ENCODE measurements at places on chromosomes 7 and 10.

GRCh38 chr10:24483701-24484100 is 240.0 kb downstream of the ARHGAP21 start:
- peak; percentile 56 for DNase-seq

DNA sequence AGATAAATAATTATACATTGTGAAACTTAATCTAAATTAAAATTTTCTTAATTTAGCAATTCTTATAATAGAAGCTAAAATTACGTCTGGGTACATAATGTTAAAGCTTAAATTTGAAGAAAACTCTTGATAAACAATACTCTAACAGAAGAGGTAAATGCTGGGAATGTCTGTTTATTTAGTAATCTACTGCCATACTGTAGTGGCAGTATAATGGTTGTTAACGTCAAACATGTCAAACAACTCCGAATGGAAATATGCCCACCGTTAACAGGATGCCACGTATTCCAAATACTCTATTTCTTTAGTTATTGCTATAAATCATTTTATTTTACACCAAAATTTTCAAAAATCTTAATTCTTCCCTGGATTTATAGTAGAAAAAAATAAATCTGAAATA is 40.0 kb upstream of the PTPN12 start:
- no peak for DNase-seq

DNA sequence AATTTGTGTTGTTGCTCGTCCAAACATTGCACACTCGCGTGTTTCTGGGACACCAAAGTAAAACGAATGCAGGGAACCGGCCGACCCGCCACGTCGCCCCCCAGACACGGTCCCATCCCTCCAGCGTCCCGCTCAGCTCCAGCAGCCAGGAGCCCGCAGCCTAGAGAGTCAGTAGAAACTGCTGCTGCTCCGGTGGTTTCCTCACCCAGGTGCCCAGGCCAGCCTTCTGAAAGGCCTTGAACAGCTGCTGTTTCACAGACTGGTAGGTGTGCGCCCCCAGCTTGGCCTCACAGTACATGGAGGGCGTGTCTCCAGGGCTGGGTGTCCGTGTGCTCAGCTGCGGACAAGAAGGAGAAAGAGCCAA is 126.8 kb downstream of the WDR37 start:
- DNase-seq: no peak

GRCh38 chr7:69864822-69865221 is 266.5 kb downstream of the AUTS2 start:
- DNase-seq: no peak

DNA sequence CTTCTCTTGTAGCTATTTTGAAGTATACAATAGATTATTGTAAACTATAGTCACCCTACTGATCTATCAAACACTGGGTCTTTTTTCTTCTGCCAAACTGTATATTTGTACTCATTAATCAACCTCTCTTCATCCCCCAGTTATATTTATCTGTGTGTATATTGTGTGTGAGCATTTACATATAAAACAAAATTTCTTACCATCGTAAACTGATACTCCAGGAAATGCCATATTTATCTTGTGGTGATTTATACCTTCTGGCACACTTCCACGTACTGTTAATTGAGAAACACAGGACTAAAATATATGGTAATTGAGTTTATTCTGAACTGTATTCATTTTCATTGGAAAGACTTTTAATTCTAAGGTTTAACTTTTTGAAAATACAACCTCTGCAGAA is 18.9 kb downstream of the ANLN start:
- no peak for DNase-seq

- DNase-seq: no peak
These were observed 21.3 kb upstream of the ANKRD2 start for GRCh38 chr10:97551271-97551670.

- peak; percentile 50 for DNase-seq
These were observed 128.9 kb downstream of the DGKI start for GRCh38 chr7:137717811-137718271.

GRCh38 chr10:102624751-102625645 is 19.3 kb upstream of the TRIM8 start:
- DNase-seq: no peak

- DNase-seq: no peak
These were observed 91.1 kb downstream of the CXCL12 start for GRCh38 chr10:44293842-44294241.

- no peak for DNase-seq
These were observed 226.4 kb downstream of the BAMBI start for GRCh38 chr10:28903736-28904135.

DNA sequence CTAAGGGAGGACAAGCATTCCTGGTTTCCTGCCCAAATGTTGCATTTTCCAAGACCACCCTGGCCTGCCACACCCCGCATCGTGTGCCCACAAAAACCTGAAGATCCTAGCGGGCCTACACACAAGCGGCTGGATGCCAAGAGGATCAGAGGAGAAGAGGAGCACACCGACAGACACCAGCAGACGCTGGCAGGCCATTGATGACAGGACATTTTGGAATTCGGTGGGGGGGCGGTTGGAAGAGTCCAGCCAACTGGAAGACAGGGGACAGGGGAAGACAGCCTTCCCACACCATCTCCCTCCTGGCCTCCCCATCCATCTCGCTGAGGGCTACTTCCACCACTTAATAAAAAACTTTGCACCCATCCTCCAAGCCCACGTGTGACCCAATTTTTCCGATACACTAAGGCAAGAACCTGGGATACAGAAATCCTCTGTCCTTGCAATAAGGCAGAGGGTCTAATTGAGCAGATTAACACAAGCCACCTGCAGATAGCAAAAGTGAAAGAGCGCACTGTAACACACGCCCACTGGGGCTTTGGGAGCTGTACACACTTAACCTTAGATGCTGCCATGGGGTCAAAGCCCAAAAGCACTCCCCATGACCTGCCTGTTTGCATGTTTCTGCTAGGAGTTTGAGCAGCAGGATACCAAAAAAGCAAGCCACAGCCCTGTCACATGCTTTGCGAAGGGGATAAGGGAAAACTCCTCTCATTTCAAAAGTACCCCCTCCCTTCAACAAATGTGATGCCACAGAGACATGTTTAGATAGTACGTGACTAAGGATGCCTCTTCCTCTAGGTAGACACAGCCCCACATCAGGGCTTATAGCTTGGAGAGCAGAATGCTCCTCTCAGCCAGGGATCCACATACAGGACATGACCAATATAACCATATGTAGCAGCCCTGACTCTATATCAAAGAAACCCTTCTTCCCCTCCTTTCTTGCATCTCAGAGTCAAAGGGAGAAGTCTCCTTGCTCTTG is 13.4 kb upstream of the SMNDC1 start:
- no peak for DNase-seq

GRCh38 chr7:92641921-92642511 is 51.8 kb upstream of the FAM133B start:
- DNase-seq: no peak

DNA sequence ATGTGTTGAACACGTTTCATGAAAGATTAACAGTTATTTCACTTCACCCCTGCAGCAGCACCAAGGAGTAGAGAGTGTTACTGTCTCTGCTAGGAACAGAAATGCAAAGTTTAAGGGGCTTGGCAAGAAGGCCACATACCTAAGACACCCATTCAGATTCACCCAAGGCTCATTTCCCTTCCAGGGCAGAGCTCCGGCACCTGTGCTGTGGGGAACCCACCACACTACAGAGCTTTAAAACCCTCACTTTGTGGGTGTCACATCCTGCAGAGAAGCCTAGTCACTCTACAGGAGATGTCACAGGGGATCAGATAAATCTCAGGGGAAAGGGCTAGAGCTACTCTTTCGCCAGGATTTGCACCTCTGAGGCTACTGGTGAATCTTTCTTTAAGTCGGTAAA is 176.1 kb upstream of the KLF6 start:
- no peak for DNase-seq

GRCh38 chr7:23467806-23468525 is 2.3 kb downstream of the IGF2BP3 start:
- DNase-seq: peak; percentile 60

DNA sequence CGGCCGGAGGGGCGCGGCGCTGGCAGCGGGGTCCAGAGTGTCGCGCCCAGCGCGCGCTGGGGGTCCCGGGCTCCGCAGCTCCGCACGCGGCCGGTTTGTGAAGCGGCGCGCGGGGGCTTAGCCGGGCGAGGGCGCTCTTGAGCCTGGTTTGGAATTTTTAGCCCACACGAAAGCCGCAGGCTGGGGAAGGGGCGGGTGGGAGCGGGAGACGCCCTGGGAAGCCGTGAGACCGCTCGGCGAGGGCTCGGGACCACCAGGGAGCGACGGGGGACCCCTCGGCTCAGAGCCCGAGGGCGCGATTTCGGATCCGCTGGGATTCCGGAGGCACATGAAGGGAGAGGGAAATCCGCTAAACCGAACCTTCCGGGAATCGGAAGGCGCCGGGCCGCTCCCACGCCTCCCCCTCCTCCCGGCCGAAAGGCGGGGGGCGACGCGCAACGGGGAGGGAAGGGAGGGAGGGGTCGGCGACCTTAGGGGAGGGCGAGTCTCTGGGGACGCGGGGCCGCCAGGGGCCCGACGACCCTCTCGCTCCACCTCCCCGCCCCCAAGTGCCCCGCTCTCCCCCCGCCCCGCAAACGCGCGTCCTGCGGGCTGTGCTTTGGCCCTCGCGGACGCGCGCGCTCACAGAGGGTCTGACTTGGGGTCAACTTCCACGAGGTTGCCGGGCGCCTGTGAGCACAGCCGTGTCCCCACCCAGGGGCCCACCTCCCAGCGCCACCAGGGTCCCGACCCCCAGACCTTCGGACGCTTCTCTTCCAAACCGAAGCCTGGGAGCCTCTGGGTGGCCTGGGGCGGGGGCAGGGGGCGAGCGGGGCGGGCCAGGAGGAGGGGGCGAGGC is 5.1 kb upstream of the ELFN1 start:
- peak; percentile 74 for DNase-seq

DNA sequence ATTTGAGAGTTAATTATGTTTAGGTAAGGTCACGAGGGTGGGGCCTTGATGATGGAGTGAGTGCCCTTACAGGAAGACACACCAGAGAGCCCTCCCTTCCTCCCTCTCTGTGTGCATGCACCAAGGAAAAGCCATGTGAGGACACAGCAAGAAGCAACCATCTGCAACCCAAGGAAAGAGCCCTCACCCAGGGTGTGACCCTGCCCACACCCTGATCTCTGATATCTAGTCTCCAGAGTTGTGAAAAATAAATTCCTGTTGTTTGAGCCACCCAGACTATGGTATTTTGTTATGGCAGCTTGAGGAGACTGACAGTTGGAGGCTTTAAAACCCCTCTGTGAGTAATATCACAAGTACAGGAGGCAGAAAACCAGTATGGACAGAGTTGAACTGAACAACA is 15.0 kb upstream of the MCM10 start:
- DNase-seq: no peak

- no peak for DNase-seq
These were observed 14.8 kb downstream of the COL13A1 start for GRCh38 chr10:69816521-69816920.

DNA sequence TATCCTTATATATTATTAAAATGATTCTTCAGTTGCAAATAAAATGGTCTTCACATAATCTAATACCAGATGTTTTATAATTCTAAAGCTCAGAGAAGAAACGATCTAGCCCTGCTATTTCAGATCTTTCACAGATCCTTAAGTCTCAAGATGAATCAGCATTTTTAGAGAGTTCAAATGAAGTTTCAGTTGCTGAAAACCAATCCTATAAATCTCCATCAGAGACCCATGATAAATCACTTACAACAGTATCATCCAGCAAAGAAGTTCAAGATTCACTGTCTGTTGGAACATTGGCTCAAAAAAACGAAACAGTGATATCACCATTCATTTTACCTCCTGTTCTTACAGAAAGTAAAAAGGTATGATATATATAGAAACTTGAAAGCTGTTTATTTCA is 137.0 kb downstream of the CCDC7 start:
- no peak for DNase-seq

- peak; percentile 93 for DNase-seq
These were observed 23.4 kb downstream of the ATOH7 start for GRCh38 chr10:68208424-68209042.

DNA sequence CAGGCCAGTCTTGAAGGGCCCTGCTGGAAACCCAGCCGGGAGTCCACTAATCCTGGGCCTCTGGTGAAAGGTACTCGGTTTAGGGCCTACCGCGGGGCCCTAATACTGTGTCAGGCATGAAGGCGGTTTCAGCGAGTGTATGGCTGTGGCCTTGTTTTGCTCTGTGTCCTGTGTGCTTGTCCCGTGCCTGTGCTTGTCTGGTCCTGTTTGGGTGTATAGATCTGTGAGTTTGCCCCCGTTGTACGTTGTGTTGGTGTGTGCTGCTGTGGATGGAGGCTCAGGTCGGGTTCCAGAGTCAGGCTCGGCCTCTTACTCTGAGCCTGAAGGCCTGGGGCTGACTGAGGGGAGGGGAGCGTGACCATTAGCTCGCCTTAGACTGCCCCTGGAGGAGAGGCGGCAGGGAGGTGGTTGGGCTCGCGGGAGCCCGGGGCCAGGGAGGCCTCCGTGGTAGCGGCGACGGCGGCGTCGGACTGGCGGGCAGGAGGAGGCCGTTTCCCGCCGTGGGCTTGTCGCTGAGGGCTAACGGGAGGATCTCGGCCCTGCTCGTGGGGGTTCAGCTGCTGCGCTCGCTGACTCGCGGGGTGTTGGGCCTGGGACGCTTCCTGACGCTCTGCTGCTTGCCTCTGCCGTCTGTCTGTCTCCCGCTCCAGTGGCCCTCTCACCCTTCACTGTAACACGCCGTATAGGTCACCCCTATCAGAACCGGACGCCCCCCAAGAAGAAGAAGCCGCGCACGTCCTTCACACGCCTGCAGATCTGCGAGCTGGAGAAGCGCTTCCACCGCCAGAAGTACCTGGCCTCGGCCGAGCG is 2.6 kb downstream of the TLX1 start:
- DNase-seq: peak; percentile 47

DNA sequence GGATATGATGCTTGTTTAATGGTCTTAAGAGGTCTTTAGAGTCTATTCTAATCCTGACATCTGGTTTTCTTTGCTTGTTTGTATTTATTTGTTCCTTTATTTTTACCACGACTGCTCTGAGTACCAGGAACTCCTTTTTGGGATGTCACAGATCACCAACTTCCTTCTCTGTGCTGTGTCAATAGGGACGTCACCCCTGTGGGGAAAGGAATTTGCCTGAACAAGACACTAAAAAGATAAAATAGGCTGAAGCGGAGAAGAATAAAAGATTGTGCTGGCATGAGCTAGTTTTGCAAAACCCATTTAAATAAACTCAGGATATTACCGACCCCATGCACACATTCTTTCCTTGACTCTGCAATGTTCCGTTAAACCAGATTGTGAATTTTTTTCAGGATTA is 27.7 kb downstream of the MGMT start:
- no peak for DNase-seq

DNA sequence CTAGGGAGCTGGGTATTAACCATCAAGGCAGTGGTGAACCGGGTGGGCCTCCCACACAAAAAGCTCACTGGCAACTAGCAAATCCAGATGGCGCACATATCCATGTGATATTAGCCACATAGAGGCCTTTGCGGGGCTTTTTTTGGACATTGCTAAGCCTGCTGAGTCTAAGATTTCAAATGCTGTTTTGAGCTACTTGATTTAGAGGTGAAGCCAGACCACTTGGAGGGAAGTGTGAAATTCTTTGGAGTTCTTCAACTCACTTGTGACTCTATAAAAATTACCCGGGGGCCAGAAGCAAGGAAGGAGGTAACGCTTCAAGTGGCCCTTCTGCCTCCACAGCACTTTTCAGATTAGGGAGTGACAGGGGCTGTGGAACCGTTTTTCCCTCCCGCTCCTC is 619.8 kb upstream of the GALNT17 start:
- DNase-seq: no peak
